ENCODE measurements at places on chromosomes 7 and 10. TPM values are rescaled to one million over a fixed set of nuclear protein-coding genes. Genes with fewer than 3 reads are reported as not detected.

DNA sequence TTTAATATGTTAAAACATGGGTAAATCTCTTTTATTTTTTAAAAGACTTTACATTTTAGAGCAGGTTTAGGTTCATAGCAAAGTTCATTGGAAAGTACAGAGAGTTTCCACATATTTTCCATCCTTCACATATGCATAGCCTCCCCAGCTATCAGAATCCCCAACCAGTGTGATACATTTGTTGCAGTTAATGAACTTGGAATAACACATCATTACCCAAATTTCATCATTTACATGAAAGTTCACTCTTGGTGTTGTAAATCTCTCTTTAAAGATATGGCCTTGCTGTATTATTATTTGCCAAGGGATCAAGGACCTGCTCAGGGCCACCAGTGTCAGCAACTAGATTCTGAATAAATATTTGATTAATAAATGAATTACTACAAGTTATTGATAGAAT, 263.4 kb downstream of the CDK14 start:
- no peak for DNase-seq

DNA sequence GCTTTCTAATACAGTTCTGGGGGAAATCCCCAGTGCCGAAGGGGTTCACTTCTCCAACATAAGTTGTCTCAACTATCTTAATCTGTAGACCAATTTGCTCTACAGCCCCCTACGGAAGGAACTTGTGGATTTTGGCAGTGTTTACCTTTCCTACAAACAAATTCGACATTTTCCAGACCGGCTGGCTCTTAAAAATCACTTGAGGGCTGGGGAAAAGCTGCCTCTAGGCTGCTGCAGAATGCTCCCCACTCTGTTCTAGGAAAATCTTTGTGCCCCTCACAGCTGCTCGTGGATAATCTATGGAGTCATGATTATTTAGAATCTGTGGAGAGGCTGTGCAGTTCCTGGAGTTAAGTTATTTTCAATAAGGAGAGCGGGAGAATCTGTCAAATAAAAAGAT, 474.6 kb upstream of the FZD8 start:
- no peak for DNase-seq

- DNase-seq, result no peak
Observed at GRCh38 chr10:24744946-24745345, 21.3 kb upstream of the ARHGAP21 start.

GRCh38 chr10:77189075-77189474, 448.5 kb downstream of the KCNMA1 start:
- DNase-seq, result no peak

BNIP3 gene
- 86.7 TPM for polyA plus RNA-seq

PNLIP gene
- not detected for polyA plus RNA-seq

A1CF gene
- polyA plus RNA-seq, result 7.3 TPM
